HTR-8/SVneo (cell line): ENCODE measurements at places on chromosomes 4 and X.

DNA sequence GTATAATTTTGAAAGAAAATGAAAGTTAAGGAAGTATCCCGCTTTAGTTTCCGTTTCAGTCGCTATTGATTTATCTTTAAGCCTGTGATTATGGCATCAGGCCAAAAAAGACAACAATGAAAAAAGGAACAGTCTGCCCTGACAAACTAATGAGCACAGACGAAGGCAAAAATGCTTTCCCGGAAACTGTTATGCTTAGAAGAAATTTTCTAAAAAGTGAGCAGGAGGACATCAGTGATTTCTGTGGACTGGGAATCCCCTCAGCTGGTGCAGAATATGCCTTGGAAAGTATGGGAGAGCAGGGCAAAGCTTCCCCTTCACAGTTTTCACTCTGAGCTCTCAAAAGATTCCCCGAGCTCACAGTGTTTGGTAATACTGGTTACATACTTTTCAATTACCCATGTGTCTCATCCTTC is 5.1 kb upstream of the CXCL10 start:
- no peak for DNase-seq

DNA sequence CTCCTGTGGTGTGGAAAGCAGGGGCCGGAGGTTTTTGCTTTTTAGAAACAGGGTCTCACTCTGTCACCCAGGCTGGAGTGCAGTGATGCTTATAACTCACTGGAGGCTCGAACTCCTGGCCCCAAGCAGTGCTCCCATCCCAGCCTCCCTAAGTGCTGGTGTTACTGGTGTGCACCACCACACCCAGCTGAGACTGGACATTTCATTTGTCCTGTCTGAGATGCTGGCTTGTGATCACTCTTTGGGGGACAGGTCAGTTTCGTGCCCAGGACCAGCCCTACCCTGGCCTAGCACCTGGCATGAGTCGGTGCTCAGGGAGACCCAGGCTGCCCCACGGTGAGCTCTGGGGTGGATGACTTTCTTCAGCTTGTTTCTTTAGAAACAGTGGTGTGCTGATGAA is 11.3 kb downstream of the PSAPL1 start:
- DNase-seq = no peak

GRCh38 chr4:28435314-28435713 is 1574.7 kb downstream of the STIM2 start:
- DNase-seq = no peak

DNA sequence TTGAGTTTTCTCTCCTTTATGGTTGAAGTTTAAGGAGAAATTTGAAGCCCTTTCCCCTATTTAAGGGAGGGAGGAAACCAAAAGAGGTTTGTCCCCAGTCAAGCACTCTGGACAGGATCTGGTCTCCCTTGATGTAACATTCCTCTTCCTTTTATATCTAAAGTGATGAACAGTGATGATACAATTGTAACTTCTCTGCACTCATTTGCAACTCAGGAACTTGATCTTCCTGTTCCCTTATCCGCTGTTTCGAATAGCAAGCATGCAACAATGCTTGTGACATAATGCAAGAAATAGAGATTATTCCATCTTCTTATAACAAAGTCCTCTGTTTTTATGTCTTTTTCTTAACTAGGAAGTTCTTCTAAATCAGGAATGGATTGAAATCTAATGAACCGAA is 18.3 kb downstream of the ALPK1 start:
- no peak for DNase-seq

- DNase-seq = no peak
These were observed 207.2 kb downstream of the NLGN4X start for GRCh38 chrX:6021316-6022091.

GRCh38 chr4:122688529-122689140 is 43.9 kb upstream of the BBS12 start:
- DNase-seq = no peak

GRCh38 chrX:137654481-137654880 is 88.6 kb downstream of the ZIC3 start:
- DNase-seq = no peak

DNA sequence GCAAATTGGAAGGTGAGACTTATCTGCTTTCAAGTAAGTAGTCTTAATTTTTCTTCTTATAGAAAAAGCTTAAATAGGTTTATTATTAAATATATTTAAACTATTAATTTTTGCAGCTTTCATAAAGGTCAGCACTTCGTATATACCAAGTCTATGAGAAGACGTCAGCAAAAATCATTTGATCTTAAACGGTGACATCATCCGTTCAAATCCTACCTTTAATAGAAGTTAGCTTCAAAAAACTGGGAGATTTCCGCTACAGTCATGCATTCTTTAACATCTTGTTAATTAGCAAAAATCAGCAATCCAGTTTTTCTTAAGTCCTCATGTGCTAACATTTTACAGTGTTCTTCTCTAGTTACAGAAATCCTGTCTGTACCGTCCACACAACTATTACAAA is 49.9 kb upstream of the PGRMC1 start:
- no peak for DNase-seq

DNA sequence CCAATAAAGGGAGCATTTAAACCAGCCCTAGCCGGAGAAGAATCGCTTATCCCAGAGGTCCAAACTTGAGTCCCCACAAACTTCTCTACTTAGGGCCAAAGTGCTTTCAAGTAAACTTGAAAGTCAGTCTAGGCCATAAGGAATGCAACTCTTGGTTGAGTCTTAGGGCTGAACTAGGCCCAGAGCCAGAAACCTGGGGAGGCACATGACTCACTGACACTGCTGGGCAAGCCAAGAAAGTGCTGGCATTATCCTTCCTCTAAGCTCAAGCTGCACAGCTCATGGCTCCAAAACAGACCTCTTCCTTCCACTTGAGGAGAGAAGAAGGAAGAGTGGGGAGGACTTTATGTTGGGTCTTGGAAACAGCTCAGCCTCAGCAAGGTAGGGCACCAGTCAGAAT is 1257.3 kb upstream of the DIAPH2 start:
- DNase-seq = no peak

- peak; percentile 17 for DNase-seq
These were observed 393.1 kb upstream of the ZFP42 start for GRCh38 chr4:187602339-187603092.

DNA sequence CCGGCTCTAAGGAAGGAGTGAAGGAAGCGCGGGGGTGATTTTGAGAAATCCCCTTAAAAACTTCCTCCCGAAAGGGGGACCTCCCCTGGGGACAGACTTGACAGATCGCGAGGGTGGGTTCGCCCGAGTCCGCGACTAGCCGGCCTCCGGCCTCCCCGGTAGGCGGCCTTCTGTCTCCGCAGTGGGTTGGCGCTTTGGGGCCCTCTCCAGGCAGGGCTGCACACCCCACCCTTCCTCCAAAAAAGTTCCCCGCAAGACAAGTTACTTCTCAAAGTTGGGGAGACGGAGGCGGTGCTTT is 24.8 kb downstream of the HOPX start:
- DNase-seq = no peak

- DNase-seq = no peak
These were observed 354.9 kb downstream of the CAMK2D start for GRCh38 chr4:113406723-113407016.

- no peak for DNase-seq
These were observed 60.6 kb upstream of the FAT4 start for GRCh38 chr4:125254106-125254505.

DNA sequence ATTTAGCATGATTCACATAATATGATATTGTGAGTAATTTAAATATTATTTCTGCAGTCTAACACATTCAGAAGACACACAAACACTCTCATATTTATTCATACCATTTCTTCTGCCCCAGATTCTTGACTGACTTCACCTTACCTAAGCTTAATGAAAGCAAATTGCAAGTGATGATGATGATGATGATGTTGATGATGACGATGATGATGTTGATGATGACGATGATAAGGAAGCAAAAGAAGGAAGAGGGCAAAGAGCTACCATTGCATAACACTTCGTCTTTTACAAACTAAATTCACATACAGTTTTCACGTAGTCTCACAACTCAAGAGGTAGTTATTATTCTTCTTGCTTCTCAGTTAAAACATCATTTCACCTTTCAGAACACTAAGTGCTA is 404.7 kb downstream of the NAF1 start:
- DNase-seq = no peak

- no peak for DNase-seq
These were observed 8.4 kb upstream of the MRFAP1 start for GRCh38 chr4:6632125-6632524.

- DNase-seq = no peak
These were observed 74.8 kb downstream of the IL15 start for GRCh38 chr4:141711211-141711610.

DNA sequence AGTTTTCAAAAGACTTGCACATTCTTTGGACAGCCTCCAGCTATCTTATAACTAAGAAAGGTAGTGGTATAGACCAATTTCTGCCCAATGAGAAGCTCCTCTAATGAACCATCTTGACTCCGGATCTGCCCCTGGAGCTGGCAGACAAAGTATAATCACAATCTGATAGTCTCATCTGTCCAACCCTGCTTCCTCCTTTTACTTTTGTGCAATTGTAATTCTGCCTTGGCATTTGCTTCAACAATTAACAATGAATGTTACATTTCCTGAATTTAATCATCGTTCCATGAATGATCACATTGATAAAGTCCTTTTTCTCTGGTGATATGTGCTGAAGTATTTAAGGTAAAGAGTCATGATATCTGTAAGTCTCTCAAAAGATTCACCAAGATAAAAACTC is 27.8 kb downstream of the FRYL start:
- no peak for DNase-seq

- DNase-seq = peak; percentile 22
These were observed 64.6 kb downstream of the COX7B2 start for GRCh38 chr4:46844325-46844917.

DNA sequence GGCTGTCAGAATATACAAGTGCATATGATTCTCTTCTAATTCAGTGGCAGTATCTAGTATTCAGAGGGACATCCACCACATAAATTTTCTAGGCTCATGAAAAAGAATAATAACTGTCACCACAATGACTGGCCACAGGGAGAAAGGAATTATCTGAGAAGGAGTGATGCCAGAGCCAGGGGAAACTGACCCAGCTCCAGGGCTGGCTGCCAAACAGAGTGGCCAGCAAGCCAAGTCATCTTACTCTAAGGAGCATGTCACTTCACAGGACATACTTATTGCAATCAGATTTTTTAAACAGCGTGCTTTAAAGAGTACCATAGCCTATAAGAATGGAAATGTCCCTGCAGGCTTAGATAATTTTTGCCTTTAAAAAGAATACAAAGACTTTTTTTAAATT is 5.8 kb upstream of the SEPTIN11 start:
- no peak for DNase-seq

DNA sequence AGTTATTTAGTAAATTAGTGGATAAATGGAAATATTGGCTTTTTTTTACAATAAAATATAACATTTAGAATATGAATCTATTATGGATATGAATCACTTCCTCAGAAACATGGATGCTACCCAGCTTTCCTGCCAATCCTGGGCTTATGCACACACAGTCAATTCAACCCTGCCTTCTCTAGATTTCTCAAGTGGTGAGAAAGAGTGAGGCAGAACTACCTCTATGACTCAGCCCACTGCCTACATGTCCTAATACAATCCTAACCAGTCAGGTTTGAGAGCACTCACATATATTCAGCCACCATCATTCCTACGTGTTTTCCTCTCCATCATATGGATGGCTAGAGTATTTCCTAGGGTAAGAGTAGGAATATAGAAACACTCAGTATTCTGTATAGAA is 91.1 kb upstream of the ANKRD50 start:
- DNase-seq = no peak

DNA sequence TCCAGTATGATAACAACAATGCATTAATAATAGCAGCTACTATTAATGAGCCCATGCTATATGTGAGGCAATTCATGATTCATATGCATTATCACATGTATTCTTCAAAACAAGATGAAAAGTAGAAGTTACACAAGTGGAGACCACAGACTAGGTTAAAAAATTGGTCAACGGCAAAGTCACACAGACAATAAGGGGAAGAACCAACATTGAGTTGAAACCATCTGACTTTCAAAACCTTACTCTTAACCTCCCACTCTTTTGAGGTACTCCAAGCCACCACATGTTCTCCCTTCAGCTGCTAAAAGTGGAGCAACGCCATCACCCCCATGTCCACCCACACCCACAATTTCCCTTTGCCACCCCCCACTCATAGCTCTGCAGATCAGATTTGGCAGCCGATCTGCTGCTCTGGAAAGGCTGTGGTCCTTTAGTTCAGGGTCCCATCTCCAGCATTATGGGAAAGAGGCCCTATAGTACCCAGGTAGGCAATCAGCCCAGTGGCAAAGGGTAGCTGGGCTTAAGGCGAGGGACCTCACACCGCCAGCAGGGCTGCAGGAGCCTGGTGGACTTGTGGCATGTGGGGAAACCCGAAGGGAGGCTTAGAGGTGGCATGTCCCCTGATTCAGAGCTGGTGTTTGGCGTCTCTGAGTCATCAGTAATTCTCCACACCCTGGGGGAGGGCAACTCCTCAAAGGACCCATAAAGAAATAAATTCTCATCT is 33.5 kb upstream of the CYBB start:
- DNase-seq = no peak

DNA sequence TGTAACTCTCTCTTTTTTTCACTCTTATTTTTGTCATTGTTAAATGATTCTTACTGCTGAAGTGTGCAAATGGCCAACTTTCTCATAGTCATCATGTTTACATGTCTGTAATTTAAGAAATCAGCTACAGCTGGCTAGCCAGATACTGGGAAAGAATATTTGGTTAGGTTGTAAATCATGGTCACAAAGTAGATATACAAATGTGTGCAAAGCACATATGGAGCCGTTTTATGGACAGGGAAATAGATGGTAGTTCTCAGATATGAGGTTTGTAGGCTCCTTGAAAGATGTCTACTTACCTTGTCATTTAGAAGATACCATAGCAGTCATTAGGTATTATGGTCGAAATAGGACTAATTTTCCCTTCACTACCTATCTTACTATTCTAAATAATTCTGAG is 430.4 kb downstream of the ADGRL3 start:
- no peak for DNase-seq

- no peak for DNase-seq
These were observed 10.0 kb upstream of the HS6ST2 start for GRCh38 chrX:132968296-132968949.

DNA sequence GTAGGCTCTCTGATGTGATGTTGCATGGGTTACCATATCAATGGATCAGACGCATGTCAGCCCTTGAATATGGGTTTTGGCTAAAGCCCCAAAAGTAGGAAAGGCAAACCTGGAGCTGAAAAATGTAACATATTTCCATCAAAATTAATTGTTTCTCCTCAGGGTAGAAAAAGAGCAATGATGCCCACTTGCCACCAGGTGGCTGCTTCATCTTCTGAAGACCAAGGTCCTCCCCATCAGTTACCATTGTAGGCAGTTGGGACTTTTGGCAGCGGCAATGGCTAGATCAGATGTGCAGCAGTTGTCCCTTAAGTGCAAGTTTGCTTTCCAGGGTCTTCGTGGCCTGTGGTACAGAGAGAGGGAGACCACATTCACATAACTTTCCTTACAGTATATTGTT is 118.2 kb downstream of the NAF1 start:
- peak; percentile 22 for DNase-seq

DNA sequence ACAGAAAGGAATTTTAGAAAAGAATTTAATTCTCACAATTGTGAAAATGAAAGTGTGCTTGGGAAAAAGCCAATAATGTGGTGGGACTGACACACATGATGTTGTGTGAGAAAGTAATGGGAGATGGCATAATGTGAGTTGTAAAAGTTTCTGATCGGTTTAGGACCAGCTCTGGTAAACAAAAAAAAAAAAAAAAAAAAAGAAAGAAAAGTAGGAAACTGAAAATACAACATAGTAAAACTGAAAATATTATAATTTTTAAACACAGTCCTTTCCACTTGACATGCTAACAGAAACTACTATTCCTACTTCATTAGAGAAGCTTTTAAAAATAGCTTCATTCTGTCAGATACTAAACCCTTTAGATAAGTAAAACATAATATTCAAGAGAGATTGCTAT is 28.2 kb downstream of the RAP1GDS1 start:
- DNase-seq = no peak

GRCh38 chrX:1500701-1501624 is 36.0 kb downstream of the P2RY8 start:
- DNase-seq = no peak
